NCI-H460 (cell line): ENCODE measurements at places on chromosomes 6 and 20. TPM values are rescaled to one million over a fixed set of nuclear protein-coding genes. Genes with fewer than 3 reads are reported as not detected.

DNA sequence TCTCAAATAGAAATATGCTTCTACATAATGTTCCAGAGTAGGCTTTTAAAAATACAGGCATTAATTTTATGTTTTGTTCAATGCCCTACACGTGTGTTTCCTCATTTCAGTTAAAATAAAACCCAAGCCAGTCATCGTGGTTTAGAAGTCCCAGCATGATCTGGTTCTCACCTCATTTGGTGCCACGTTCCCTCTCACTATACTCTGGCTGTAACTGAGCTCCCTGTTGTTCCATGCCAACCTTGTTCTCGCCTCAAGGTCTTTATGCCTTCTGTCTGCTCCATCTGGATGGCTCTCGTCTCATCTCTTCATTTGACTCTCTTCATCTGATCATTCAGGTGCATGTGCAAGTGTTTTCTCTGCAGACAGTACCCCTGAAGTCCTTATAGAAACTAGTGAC is 32.6 kb downstream of the HDGFL1 start:
- no peak for DNase-seq

DNA sequence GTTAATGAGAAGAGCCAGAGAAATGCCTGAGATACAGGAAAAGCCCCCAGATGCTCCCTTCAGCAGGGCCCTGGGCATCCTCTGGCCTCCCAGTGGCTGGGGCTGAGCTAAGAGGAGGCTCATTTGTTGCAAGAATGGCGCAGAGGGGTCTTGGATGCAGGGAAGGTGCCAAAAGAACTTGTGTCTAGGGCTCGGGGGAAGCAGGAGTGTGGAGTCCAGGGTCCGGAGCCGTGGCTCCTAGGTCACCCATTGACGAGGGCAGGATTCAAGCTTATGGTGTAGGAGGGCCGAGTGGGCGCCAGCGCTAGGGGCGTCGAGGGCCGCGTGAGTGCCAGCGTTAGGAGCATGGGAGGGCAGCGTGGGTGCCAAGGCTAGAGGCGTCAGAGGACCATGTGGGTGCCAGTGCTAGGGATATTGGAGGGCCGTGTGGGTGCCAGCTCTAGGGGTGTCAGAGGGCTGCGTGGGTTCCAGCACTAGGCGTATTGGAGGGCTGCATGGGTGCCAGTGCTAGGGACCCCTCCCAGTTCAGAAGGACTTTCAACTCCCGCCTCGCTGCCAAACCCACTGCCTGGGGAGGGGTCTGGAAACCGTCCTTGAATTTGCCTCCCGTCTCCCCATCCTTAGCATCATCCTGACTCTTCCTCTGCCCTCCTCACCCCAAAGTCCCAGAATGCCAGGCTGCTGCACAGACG is 250.5 kb upstream of the AFDN start:
- no peak for DNase-seq

DNA sequence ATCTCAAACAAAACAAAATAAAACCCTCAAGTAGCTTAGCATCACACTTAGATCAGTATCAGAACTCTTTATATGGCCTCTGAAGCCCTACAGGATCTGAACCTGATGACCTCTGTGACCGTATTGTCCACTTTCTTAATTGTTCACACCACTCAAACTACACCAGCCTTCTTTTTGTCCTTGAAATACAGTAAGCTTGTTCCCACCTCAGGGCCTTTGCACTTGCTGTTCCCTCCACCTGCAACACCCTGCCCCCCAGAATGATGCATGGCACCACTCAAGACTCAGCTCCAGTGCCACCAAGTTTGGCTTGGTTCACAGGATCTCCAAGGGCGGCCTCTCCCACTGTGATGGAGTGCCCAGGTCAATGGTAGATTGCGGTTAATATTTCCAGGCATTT is 25.7 kb downstream of the CPNE5 start:
- DNase-seq = no peak

Gene CCN5
- 5.3 and 8.1 TPM in 2 replicates for total RNA-seq

DNA sequence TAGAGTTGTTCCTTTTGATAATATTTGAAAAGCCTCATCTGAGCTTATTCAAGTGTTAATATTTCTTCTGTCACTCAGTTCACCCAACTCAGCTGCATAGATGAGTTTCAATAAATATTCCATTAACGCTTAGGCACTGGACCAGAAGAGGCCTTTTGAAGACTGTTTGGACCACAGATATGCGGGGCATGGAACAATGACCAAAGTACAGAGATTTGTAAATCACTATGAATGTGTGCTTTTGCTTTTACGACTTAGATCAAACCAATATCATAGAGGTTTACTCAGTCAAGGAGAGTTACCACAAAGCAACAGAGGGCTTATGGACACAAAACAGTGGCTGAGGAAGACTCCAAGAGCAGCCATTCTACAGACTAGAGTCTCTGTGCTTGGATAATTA is 99.9 kb downstream of the RTN4IP1 start:
- no peak for DNase-seq

DNA sequence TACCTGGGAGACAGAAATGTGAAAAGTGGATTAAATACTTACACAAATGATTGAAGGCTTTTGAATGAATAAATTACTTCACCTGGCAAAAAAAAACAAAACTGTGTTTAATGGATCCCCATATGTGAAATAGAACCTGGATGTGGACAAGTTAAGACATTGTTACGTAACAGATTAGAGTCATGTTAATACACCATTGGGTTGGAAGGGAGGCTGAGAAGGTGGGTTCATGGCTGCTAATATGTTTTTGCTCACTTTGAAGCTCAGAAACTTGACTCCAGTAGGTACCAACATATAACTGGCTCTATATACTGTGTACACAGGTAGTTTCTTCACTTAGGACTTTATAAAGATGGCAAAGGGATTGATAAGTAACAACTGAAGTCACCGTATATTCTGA is 21.4 kb upstream of the TENT5A start:
- DNase-seq = no peak

- DNase-seq = no peak
Observed at GRCh38 chr6:127131772-127132376, 13.4 kb downstream of the RSPO3 start.

DNA sequence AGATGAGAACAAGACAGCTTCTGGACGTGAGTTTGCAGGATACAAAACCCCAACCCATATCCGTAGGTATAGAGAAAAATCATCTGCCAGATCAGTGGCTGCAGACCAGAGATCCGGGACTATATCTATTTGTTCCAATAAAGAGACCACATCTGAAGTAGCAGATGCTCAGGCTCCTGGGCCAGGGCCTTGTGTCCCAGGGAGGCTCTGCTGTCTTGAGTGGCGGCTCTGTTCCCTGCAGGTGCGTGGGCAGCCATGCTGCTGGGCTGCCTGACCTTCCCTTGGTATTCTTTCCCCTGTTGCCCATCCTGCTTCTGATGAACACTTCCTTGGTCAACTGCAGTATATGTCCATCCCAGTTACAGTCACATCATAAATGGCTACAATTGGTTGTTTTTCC is 34.9 kb downstream of the ERMARD start:
- DNase-seq = no peak

Gene TGM3
- total RNA-seq = 0.10 and 0.20 TPM in 2 replicates

GRCh38 chr6:73455865-73456629 is 4.0 kb upstream of the CGAS start:
- no peak for DNase-seq

Gene RBPJL
- total RNA-seq = not detected in 2 replicates

Gene VGLL2
- total RNA-seq = not detected in 2 replicates
